ENCODE measurements at places on chromosomes 2 and 18.

GRCh38 chr18:407191-407590 is 93.3 kb downstream of the COLEC12 start:
- no peak for DNase-seq

GRCh38 chr2:165586019-165586418 is 116.5 kb downstream of the CSRNP3 start:
- DNase-seq, result no peak

GRCh38 chr2:149924028-149924427 is 336.5 kb upstream of the MMADHC start:
- no peak for DNase-seq

DNA sequence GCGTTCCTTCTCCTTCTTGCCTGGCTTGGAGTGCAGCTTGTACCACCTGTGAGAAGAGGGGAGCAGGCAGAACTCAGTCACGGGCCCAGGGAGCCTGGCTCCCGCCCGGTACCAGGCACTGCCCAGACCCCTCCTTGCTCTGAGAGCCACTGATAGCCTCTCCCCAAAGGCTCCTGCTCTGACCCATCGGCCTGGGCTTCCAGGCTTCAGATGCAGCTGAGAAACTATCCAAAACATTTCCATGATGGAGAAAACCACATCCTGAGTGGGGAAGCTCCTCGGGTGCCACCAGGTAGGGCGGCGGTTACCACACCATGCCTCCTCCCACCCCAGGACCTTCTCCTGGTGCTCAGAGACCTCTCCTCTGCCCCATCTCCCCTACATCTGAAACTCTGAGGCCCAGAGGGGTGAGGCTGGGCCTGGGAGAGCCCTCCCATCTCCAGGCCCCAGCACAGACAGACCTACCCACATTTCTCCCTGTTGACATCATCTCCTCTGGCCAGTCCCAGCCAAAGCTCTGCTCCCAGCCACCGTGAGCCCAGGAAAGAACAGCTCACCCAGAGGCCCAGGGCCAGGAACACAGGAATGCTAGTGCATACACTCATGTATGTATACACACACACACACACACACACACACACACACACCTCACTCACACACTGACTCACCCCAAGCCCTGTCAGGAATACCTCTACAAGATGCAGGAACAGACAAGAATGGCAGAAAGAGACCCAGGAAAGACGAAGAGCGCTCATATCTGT is 17.9 kb upstream of the SFXN5 start:
- no peak for DNase-seq

DNA sequence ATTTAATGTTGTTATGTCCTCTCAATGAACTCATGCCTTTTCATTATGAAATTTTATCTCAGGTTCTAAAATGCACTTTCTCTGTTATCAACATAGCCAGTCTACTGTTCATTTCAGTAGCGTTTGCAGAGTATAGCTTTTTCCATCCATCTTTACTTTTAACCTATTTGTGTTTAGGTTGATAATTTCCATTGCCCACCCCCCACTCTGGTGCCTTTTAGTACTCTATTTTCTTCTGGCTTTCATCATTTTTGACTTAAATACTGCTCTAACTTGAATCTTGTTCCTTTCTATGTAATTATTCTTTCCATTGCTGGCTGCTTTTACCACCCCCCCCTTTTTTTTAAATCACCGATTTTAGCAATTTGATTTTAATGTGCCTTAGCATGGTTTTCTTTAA is 585.0 kb upstream of the LRATD1 start:
- no peak for DNase-seq

DNA sequence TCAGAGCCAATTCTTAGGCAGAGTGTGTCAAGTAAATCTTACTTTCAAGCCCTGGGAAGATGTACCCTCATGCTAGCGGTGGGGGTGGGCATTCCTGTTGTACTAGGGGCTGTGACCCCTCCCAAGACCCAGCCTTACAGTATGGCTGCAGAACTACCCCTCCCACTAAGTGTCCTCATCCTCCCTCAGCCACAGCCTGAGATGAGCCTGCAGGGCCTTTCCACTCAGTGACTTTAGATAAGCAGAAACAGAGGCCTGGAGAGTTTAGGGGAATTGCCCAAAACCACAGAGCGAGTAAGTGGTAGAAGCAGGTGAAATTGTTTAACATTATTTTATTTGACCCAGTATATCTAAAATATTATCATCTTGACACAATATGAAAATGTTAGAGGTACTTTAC is 36.6 kb downstream of the TTC32 start:
- DNase-seq, result no peak

DNA sequence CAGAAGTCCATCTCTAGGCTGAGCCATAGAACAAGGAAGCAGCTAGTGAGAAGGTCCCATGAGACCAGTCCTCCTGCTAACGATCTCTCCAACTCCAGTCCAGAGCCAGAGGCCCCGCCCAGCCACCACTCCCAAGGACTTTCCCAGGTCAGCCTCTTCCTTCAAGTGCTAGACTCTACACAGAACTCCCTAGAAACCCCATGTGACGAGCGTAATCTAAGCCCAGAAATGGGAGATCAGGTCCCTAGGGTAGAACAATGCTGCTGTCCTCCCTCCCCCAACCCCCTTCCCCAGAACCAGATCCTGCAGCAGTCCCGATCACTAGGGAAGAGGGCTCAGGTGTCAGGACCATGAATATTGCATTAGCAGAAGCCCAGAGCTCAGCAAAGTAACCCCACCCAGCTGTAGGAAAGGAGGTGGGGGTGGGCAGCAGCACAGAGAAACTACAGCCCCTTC is 6.9 kb downstream of the DCTN1 start:
- DNase-seq, result peak; percentile 84

DNA sequence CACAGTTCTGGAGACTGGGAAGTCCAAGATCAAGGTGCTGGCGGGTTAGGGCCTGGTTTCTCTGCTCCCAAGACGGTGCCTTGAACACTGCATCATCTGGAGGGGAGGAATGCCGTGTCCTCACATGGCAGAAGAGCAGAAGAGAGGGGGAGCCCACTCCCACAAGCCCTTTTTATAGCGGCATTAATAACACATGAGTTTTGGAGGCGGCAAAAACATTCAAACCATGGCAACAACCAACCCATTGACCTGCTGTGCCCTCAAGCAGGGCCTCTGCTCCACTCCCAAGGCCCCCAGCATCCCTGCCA is 62.0 kb downstream of the SMAD7 start:
- no peak for DNase-seq

GRCh38 chr2:162252153-162252552 is 8.9 kb upstream of the FAP start:
- no peak for DNase-seq

GRCh38 chr2:174704642-174705041 is 59.6 kb downstream of the CHRNA1 start:
- DNase-seq, result no peak

- DNase-seq, result no peak
These were observed 29.4 kb downstream of the PSD4 start for GRCh38 chr2:113203217-113203530.

Measured in upper lobe of right lung (tissue), 1 donor.